ENCODE measurements at places on chromosomes 5 and 9.
A peak's percentile ranks its signal among the peaks of the same experiment; 100 is the strongest.

GRCh38 chr5:55582256-55582655, 47.5 kb upstream of the PLPP1 start:
- peak; percentile 36 for DNase-seq

DNA sequence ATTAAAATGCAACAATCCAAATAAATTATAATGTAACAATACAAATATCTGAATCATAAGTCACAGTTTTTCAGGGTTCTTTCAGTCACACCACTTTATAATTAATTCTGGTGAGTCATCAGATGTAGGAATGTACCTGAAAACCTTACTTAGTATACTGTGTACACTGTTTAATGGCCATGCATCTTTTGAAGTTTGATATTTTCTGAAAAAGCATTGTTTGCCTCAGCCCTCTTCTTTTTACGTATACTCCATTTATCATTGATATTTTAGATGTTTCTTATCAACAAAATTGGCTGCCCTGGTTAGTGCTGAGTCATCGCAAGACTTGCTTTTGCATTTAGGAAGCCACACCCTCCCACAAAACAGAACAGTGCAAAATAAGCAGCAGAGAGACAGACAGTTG, 218.6 kb downstream of the PJA2 start:
- DNase-seq, result peak; percentile 63

DNA sequence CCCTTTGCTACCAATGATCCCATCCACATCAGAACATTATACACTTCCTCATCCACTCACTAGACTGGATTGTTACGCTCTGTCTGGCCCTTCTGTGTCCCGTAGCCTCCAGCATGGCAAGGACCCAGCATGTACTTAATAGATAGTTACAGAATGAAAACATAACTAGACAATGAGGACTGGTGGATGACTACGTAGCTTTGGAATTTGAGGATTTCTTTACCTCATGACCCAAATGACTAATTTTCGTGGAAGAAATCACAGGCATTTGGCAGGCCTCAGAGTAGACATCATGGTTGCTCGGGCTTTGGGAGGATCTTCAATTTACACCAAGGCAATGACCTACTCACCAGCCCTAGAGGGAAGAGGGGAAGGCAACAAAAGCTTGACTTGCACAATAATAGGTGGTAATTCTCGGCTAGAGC, 299.8 kb downstream of the TLE1 start:
- DNase-seq, result no peak

DNA sequence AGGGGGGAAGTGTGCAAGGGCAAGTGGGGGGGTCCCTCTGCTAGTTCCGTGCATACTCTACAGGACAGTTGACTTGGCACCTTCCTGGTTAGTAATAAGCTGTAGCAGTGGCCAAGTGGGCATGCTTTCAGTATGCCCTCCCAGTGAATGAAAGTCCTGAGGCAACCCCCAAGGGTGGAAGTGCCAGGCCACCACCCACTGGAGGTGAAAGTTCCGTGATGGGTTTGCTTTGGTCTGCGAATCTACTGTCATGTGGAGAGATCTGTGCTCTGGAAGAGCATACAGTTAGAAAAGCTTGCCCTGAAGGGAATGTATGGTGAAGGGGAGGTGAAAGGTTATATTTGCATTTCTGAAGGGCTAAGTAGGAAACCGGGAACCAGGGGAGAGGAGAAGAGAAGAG, 10.3 kb downstream of the FXN start:
- DNase-seq, result no peak

- no peak for DNase-seq
Measured at GRCh38 chr5:6729386-6730310, 16.4 kb downstream of the TENT4A start.

- DNase-seq, result no peak
Measured at GRCh38 chr9:21683484-21684175, 118.8 kb upstream of the MTAP start.

DNA sequence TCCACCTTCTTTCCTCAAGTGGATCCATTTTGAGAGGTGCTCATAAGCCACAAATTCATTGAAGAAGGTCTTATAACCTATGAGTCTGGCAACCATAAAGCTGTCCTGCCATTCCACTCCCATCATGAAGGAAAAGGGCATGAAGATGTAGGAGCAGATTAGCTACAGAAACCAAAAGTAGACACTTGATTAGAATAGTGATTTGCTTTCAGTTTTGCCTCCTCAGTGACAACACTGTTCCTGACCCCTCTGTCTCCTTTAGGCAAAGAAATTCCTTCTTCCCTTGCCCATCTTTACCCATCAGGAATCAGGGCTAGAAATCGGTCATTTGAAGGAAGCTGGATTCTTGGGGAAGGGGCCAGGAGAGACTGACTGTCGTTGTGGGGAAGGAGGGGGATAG, 55.2 kb downstream of the SLC28A3 start:
- peak; percentile 18 for DNase-seq

DNA sequence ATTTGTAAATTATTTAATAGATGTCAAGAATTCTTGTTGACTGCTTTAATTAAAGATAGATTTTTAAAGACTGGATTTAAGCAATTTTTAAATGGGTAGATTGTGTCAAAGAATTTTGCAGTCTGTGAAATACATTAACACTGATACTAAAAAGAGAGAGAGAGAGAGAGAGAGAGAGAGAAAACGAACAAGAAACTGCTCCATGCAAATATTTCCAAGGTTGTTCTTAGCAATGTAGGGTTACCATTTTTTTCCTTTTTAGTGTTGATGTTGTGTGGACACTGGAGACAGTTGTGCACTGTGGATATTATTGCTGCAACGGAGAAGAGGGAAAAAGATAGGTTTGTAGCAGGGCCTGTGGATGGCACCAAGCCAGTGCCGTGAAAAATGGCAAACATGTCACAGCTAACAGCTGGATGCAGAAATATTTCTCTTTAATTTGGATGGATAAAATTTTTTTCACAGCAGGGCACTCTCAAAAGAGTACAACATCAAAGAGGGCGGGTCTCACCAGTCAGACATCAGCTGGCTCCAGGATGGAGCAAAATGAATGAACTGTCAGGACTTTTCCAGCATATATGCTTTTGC, 58.2 kb downstream of the PRDM6 start:
- DNase-seq, result no peak

DNA sequence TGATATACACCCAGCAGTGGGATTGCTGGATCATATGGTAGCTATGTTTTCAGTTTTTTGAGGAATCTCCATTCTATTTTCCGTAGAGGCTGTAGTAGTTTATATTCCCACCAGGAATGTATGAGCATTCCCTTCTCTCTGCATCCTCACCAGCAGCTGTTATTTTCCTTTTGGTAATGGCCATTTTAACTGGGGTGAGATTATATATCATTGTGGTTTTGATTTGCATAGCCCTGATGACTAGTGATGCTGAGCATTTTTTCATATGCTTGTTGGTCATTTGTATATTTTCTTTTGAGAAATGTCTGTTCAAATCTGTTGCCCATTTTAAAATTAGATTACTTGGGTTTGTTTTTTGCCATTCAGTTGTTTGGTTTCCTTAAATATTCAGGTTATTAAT, 11.2 kb upstream of the PPIC start:
- DNase-seq, result no peak

GRCh38 chr9:13491493-13492424, 212.3 kb upstream of the MPDZ start:
- DNase-seq, result no peak

GRCh38 chr5:91176288-91177016, 206.7 kb downstream of the ARRDC3 start:
- no peak for DNase-seq

- DNase-seq, result no peak
Measured at GRCh38 chr5:149310947-149311658, 34.2 kb upstream of the GRPEL2 start.

All from GM12865 (cell line).